ENCODE measurements at places on chromosomes 7 and 10. TPM values are rescaled to one million over a fixed set of nuclear protein-coding genes. Genes with fewer than 3 reads are reported as not detected.

DNA sequence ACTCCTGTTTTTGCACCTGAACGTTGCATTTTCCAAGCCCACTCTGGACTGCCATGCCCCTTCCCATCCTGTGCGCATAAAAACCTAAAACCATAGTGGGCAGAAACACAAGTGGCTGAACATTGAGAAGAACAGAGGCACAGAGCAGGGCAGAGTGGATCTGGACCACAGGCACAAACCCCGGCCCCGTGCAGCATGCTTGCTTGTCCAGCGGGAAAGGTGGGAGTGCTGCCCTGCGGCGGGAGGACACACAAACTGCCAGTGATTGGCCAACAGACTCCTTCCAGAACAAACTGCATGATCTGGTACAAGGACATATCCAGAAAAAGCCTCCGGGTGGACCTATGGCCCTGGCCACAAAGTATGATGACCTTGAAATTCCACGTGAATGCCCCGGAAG, 42.5 kb upstream of the ADARB2 start:
- DNase-seq = no peak

DNA sequence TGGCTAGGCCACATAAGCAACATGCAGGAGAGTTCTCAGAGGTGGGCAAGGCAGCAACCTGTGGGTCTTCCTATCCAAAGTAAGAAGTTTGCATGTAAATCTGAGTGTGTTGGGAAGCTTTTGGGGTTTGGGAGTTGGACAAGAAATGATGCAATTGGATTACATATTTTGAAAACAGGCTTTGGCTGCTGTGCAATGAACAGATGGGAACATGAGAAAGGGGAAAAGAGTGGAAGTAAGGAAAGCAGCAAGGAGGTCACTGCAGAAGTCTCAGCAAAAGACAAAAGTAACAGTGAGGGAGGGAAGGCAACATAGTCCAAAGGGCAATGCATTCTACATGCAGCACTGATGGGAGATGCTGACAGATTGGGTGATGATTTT, 61.1 kb upstream of the C10orf90 start:
- peak; percentile 63 for DNase-seq

DNA sequence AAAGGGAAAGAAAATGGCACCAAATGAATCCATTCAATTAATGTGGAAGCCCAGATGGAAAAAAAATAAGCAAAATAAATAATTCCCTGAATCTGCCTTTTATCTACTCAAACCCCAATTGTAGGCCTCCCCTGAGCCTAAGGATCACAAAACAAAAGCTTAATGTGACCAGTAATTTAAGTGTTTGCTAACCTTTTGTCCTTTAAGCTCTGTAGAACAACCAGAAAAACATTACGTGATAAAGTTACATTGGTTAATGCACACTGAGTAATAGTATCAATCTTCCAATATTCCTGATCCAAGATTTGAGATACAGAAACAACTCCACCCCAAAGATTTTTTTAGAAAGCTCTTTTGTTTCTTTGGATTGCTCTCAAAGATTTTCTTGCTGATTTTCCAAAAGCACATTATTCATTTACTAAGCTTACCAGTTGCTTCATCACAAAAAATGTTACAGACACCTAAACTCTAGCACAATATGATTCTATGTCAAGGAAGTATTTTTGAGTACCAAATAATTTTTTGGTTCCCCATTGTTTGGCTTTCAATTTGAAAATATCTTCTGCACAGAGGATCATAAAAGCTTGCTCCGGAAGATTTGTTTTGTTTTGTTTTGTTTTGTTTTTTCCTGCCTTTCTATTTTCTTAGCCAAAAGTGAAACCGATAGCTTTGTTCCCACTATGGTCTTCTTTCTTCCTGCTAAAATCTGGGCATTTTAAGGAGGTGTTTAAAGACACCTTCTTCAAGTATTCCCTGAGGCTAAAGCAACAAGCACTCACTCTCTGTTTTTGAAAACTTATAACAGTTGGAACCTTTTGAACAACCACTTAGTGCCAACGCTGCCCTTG, 54.2 kb downstream of the TRIL start:
- no peak for DNase-seq

Gene MSMB
- polyA plus RNA-seq = not detected

Gene VWA2
- 0.11 TPM for polyA plus RNA-seq

DNA sequence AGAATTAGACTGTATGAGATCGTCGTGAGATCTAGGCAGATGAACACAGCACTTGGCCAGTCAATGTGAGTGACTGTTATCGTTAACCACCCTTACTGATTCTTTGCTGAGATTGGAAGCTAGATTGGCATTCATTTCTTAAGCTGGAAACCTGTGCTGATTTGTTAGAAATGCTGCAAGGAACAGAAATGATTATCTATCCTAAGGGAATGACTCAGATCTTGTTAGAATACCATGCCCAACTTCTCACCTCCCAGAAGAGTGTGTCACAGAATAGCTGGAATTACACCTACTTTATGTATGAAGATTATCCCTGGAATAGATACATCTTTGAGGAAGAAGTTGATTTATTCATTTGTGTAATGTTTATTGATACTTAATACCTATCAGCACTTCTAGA, 275.2 kb downstream of the AUTS2 start:
- DNase-seq = peak; percentile 60
